Stimulated activated CD4-positive, alpha-beta T cell treated with anti-CD3 and anti-CD28 coated beads, Interleukin-2, amount 100 ng/mL, for 4 hours (primary cell): ENCODE measurements at places on chromosomes 7 and 10.

GRCh38 chr7:110664803-110665202, 426.1 kb upstream of the LRRN3 start:
- no peak for DNase-seq

- DNase-seq, result no peak
These were observed 59.2 kb downstream of the OGDH start for GRCh38 chr7:44665531-44666213.

DNA sequence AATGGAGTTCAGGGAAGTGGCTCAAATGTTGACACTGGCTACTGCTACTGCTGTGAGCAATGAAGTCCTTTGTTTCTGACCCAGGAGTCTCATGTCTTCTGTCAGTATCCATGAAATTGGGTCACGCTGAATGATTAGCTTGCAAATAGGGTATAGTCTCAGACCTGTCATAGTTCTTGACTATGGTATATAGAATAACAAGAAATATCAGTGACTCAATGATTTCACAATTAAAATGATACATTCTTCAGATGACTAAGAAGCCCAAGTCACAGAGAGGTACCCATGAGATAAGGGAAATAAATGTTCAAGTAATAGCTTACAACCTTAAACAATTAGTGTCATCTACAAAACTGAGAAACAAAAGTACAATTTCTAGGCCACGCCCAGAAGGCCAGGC, 89.3 kb downstream of the LYZL2 start:
- DNase-seq, result no peak

DNA sequence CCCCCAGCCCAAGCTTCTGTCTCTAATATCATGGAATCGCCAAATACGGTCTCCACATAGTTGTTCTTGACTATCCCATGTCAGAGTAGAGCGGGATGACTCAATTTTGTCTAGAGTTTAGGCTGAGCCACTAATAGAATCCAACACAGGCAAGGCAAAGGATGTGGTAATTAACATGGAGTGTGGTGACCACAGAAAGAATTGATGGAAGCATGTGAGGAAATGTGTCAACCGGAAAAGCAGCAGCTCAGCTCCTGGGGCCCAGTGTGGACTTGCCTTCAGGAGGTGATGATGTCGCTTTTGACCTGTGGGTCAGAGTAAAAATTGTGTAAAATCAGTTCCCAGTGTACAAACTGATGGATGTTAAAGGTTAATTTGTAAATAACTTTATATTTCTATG, 139.3 kb upstream of the KLF6 start:
- no peak for DNase-seq

DNA sequence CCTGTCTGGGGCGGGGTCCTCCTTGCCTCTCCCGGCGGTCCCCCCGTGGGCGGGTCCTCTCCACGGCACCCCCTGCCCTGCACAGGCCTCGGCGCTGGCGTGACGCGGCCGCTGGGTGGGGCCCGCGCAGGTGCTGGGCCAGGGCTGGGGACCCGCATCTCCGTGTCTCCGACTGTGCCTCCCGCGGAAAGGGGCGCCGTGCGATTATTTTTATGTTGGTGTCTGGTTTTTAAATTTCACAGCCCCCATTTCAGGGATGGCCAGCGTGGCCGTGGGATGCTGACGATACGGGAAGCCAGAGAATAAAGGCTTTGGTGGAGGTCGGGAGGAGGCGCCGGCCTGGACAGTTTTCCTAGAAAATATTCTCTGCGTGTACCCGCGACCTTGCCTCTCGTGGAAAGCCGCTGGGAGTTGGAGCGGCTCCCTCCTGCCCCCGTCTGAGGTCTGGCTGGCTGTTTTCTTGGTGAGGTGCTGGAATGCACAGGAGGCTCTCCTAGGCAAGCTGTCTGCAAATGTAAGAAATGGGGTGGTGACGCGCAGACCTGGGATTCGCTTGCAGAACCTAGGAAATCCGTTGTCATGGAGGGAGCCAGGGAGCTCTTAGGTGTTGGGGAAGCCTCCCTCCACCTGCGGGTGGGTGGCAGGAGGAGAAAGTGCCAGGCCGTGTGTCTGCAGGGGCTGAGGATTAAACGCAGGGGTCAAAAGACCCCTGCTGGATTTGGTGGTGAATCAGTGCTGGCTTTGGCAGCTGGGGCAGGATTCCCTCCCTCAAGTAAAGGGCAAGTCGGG, 28.7 kb upstream of the JAKMIP3 start:
- no peak for DNase-seq

DNA sequence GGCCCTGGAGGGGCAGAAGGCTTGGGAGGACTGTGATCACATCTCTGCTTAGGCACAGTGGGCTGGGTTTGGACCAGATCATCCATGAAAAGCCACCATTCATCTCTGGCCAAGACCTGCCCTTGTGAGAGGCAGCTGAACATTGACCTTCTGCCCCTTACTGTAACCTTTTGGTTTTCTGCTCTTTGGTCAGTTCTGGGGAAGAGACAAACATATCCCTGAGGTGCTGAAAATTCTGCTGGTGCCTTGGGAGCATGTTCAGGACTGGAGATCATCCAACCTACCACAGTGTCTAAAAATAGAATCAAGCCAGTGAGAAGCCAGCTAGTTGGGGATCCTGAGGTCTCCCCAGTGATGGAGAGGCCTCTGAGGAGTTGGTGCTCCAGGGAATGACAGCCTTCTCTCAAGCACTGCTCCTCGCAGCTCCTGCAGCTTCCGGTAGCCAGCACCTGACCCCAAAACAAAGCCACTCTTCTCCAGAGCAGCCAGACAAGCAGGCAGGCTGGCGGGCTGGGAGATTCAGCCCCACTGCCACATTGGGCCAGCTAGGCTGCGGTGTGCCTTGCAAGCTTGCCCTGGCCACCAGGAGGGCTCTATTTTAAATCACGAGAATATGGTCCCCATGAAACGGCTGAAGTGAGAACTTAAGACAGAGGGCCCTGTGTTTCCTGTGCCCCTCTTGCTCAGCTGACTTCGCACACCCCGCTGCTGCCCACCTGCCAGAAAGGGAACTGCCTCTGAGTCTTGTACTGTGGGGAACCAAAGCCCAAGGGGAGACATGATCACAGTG, 37.8 kb upstream of the UBE2H start:
- DNase-seq, result no peak

- no peak for DNase-seq
These were observed 123.8 kb downstream of the DIP2C start for GRCh38 chr10:565676-566075.

DNA sequence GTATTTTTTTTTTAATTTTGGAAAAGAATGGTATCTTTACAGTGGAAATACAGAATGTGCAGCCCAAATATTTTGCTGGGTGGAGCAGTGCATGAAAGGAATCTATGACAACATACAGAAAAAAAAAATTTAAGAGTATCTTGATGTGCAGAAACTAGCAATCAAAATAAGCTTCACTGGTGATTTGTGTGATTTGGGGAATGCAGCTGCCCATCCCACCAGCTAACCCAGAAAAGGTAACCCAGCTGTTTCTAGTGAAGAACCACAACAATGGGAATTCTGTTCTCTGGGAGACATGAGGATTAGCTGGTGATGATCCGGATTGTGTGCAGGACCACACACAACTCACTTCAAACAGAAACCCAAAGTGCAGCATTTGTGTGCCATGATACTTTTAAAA, 375.5 kb downstream of the SEMA3D start:
- no peak for DNase-seq

GRCh38 chr10:88598055-88598454, 11.5 kb downstream of the LIPJ start:
- DNase-seq, result no peak

- no peak for DNase-seq
These were observed 70.4 kb downstream of the COA1 start for GRCh38 chr7:43658718-43659548.

DNA sequence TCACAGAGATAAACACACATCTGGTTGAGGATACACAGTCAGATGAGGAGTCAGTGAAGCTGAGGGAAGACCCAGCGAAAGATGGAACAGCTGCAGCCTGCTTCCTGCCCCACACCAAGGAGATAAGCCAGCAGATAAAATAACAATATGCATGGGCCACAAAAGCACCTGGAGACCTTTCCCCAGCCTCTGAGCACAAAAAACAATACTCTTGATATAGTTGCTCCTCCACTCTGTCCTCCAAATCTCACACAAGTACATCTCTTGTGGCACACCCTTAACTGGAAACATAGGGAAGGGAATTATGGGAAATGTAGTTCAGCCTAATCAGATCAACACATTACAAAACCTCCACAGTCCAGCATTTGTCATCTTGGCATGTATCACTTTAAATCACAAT, 9.7 kb upstream of the FHIP2A start:
- no peak for DNase-seq

DNA sequence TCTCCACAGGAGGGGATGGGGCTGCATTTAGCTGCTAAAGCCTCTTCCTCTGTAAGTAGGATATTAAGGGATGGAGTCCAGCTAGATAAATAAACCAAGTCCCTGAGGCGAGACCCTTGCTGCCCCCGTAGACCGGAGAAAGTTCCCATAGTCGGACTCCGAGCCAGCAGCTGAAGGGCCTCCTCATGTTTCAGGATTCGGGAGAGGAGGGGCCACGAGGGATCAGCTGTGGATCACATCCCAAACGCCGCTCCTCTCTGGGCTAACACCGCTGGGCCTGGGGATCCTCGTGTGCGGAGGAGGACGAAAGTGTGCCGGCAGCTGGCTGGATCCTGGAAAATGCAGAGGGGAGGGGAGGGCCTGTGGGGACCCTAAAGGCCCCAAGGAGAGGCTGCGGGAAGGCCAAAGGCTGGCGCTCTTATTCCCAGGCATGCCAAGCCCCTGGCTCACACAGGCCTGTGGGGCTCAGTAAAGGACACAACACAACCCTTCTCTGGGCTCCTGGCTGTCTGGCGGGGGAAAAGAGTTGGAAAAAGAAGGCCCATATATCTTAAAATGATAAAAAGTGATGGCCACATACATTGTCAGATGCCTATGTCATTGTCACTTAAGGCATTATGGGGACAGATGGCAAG, 82.5 kb upstream of the TMEM72 start:
- no peak for DNase-seq

- DNase-seq, result no peak
These were observed 48.6 kb upstream of the ADO start for GRCh38 chr10:62755662-62756653.

GRCh38 chr7:39609935-39610263, 13.5 kb upstream of the RALA start:
- DNase-seq, result no peak

DNA sequence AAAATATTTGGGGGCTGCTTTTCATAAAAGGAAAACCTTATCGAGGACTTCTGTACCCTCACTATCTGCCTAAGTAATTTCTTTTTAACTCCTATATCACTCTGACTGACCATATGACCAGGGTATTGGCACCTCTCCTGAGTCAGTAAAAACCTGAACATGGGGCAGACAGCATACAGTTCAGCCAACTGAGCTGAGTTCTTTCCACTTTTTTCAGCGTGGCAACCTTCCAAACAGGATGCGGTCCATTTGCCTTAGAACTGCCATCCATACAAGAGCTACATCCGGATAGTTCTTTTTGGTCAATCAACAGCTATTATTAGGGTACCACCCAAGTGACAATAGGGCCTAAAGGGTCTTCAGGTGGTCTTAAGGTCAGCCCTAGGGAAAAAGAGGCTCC, 122.6 kb downstream of the MARCHF5 start:
- DNase-seq, result no peak

GRCh38 chr7:132778761-132779160, 202.5 kb upstream of the PLXNA4 start:
- no peak for DNase-seq

GRCh38 chr7:81594767-81595166, 175.1 kb downstream of the HGF start:
- DNase-seq, result no peak

DNA sequence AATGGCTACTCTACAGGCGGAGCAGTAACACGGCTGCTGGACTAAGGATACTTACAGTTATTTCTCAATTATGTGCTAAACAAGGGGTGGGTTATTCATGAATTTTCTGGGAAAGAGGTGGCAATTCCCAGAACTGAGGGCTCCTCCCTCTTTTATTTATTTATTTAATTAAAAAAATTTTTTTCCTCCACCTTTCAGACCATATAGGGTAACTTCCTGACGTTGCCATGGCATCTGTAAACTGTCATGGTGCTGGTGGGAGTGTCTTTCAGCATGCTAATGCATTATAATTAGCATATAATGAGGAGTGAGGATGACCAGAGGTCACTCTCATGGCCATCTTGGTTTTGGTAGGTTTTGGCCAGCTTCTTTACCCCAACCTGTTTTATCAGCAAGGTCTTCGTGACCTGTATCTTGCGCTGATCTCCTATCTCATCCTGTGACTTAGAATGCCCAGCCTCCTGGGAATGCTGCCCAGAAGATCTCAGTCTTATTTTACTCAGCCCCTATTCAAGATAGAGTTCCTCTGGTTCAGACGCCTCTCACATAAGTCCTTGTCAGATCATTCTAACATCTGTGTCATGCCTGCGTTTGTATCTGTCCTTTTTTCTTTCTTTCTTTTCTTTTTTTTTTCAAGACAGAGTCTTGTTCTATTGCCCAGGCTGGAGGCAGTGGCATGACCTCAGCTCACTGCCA, 15.9 kb upstream of the STOX1 start:
- no peak for DNase-seq

- no peak for DNase-seq
These were observed 57.1 kb downstream of the KIF5B start for GRCh38 chr10:31999070-31999660.

GRCh38 chr10:30816820-30817171, 187.2 kb upstream of the LYZL2 start:
- DNase-seq, result no peak

- DNase-seq, result no peak
These were observed 147.1 kb downstream of the RGS10 start for GRCh38 chr10:119395280-119396007.

GRCh38 chr7:21773326-21773725, 172.4 kb downstream of the CDCA7L start:
- DNase-seq, result no peak

DNA sequence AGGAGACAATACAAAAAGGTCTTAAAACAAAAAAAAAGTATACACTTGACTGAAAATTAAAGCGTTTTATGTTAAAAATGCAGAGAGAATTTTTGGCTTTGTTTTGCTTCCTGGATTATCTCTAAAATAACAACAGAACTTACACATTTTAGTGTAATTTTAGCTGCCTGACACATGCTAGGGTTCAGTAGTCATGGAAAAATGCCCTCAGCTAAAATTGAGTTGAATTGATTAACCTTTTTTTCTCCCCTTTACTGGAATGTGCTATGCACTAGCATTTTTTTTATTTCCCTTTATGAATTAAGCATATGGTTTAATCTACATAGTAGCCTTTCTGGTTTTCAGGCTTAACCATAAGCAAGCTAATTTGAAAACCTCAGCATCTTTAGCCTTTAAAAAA, 89.9 kb downstream of the ZNF277 start:
- no peak for DNase-seq

DNA sequence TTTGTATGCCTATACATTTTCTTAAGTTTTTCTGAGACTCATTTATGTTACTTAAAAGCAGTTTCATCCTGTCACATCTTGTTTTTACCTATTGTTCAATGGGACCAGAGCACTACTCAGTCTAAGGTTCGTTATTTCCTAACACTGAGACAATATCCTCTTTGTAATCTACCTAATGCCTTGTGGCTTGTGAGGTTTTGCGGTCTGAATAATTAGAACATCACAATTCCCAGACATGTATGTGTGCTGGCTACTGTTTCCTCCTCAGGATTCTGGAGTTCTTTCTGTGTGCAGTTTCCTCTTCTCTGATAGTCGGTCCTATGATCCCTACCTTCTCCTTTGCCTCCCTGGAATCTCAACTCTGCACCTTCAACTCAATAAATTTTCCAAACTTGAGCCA, 620.2 kb downstream of the ANKRD7 start:
- DNase-seq, result no peak

- no peak for DNase-seq
These were observed 367.9 kb downstream of the TYW1 start for GRCh38 chr7:67364441-67365017.
